ENCODE measurements at places on chromosomes 3 and 15. TPM values are rescaled to one million over a fixed set of nuclear protein-coding genes. Genes with fewer than 3 reads are reported as not detected.

- DNase-seq, result no peak
- no peaks in the 10 kb centered on the region for H3K27me3 ChIP-seq
- H3K27ac ChIP-seq, result no peak overlapping the region
Measured at GRCh38 chr3:105385819-105386508, 19.3 kb downstream of the ALCAM start.

DNA sequence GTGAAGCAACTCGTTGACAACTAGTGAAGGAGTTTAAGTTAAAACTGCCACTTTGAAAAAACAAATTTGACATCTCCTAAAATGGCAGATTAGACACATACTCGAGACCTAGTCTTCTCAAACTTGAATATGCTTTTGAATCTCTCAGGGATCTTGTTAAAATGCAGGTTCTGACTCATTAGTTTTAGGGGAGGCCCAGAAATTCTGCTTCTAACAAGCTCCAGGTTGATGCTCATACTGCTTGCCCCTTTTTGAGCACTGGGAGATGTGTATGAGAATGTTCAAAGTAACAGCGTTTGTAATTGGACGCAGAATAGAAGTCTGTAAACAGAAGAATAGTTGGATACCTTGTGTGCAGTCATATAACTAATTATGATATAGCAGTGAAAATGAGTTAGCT lies 1.6 kb downstream of the C3orf38 start:
- no peak overlapping the region for H3K27ac ChIP-seq
- DNase-seq, result no peak
- H3K36me3 ChIP-seq, result no peaks in the 10 kb centered on the region
- H3K4me1 ChIP-seq, result peaks cover 10% of the 10 kb centered on the region

GRCh38 chr15:75178938-75179745 lies 22.5 kb upstream of the C15orf39 start:
- no peak overlapping the region for H3K4me3 ChIP-seq
- H3K27me3 ChIP-seq, result no peaks in the 10 kb centered on the region
- DNase-seq, result no peak
- peak overlapping the region; percentile 58 for H3K27ac ChIP-seq

DNA sequence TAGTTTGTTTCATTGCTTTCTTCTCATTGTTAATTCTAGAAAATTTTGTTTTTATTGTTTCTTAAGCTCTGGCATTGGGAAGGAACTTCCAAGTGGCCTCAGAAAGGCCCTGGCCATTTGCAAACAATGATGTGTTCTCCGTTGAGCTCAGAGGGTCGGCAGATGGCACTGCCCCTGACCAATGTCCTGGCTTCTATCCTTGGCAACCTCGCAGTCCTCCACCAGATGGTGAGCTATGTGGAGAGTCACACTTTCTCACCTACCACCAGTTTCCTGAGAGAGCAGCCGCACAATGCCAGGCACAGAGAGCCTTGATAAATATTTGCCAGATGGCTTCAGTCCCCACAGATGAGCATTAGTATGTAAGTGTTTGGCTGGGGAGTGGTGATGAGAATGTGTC lies 343.7 kb downstream of the EPHB1 start:
- no peak overlapping the region for H3K27ac ChIP-seq
- no peak for DNase-seq
- no peaks in the 10 kb centered on the region for H3K36me3 ChIP-seq
- no peak overlapping the region for H3K4me3 ChIP-seq
- H3K4me1 ChIP-seq, result no peaks in the 10 kb centered on the region

DNA sequence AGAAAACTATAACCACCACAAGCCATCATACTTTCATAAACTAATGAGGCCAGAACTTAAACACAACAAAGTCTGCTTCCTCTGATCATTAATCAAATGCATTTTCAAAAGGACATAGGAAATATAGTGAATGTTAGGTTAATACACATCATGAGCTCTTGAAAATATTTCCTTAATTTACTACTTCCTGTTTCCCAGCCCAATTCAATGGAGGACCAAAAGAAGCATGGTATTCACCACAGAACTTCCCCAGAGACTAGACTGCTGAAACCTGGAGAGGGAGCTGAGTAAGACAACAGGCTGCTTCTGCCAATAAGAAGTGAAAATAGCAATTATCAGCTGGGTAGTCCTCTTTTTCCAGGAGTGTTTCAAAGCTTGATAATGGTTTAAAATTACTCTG lies 250.3 kb downstream of the ULK4 start:
- H3K4me3 ChIP-seq, result no peak overlapping the region
- no peaks in the 10 kb centered on the region for H3K36me3 ChIP-seq

DNA sequence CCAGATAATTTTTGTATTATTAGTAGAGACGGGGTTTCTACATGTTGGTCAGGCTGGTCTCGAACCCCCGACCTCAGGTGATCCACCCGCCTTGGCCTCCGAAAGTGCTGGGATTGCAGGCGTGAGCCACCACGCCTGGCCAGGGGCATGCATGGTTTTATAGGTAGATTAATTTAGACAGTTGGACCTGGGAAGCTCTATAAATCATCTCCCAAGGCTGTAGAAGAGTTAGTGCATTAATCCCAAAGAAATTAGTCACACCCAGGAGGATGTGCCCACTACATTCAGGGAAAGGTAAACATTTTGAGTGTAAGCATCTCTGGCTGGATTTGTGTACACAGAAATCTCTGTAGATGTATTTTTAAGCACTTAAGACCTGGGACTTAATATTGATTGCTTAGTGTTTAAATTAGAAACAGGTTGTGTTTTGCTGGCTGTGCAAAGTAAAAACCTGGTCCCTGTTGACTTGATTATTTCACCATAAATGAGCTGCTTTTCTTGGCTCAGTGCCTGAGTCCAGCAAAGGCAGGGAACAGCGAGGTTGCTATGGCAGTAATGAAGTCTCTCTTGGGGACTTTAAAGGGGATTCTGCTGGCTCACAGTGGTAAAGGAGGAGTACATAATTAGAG lies 19.2 kb downstream of the EXOSC7 start:
- H3K36me3 ChIP-seq, result no peaks in the 10 kb centered on the region
- H3K27ac ChIP-seq, result peak overlapping the region; percentile 37
- H3K4me3 ChIP-seq, result no peak overlapping the region

GRCh38 chr15:100560323-100560722 lies 31.6 kb upstream of the CERS3 start:
- H3K4me3 ChIP-seq, result no peak overlapping the region
- H3K4me1 ChIP-seq, result no peaks in the 10 kb centered on the region
- H3K27ac ChIP-seq, result no peak overlapping the region
- no peaks in the 10 kb centered on the region for H3K27me3 ChIP-seq

GRCh38 chr3:149658744-149659497 lies 1.1 kb upstream of the WWTR1 start:
- DNase-seq, result peak; percentile 59
- no peaks in the 10 kb centered on the region for H3K27me3 ChIP-seq
- H3K4me1 ChIP-seq, result no peaks in the 10 kb centered on the region

DNA sequence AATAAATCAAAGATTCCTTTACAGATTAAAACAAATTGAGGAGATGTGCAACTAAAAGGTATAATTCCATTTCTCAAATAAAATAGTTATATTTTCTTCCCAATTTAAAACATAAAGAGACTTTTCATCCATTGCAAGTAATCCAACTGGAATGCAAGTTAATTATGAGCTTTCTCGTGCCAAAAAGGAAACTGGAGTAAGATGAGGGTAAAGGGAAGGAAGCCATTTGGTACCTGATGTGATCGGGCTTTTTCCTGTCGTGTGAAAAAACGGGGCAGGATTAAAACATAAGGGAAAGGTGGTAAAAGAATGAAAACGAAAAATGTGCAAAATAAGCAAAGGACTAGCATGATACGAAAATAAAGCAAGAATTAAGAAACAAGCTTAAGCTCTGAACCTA lies 41.8 kb upstream of the XXYLT1 start:
- no peaks in the 10 kb centered on the region for H3K4me1 ChIP-seq
- H3K4me3 ChIP-seq, result no peak overlapping the region
- H3K27ac ChIP-seq, result no peak overlapping the region
- no peaks in the 10 kb centered on the region for H3K27me3 ChIP-seq

DNA sequence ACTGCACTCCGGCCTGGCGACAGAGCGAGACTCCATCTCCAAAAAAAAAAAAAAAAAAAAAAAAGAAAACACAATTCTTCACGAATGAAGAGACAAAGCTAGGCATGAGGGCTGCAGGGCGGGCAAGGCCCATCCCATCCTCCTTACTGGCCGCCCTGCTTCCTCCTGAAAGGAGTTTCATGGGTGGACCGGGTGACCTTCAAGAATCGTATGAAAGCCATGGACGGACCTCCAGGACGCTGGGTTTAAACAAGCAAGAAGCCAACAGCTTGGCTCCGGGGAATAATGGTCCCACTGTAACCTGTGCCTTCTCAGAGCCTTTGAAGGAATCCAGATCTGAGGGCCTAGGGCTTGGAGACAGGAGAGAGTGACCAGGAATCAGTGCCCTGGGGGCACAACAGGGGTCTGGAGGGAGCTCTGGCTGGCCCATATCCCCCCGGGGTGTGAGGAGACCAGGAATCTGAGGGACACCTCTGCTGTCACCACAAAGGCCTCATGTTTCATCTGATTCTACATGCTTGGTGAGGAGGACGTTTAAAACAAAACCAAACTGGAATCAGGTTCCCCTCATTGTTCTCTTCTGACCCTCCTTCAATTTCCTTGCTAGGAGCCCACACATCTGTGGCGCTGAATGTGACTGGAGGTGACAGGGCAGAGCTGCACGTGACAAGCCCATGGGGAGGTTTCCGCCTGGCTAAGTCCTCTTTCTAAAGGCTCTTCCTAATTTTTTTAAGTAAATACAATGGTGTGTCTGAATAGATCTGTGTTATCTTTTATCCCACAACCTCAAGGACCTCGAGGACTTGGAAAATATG lies 46.1 kb downstream of the WHAMM start:
- no peak overlapping the region for H3K27ac ChIP-seq
- H3K36me3 ChIP-seq, result peaks cover 35% of the 10 kb centered on the region
- peaks cover 7% of the 10 kb centered on the region for H3K4me1 ChIP-seq
- no peak overlapping the region for H3K4me3 ChIP-seq
- peak; percentile 4 for DNase-seq
- no peaks in the 10 kb centered on the region for H3K27me3 ChIP-seq

DNA sequence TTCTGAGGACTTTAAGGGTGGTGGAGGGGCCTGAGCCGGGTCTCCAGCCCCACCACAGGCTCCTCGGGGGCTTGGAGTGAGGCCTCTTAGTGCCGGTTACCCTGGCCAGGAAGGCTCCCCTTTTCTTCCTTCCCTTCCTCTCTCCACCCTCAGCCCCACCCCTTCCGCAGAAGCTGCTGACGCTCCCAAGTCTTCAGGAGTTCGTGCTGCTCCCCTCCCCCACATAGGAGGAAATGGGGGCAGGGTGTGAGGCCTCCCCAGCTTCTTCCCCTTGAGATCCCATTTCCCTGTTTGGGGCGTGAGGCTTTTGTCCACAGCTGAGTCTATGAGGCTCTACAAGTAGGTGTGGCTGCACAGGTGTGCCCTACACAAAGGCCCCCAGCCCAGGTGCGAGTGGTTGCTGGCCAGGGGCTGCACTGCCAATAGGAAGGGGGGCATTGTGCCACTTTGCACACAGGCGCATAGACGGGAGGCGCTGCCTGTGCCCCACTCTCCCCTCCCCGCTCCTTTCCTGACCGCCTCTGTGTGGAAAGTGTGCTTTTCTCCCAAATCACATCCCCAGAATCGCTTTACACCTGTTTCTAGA lies 915 bp upstream of the CALML4 start:
- no peaks in the 10 kb centered on the region for H3K27me3 ChIP-seq
- H3K36me3 ChIP-seq, result no peaks in the 10 kb centered on the region
- H3K4me3 ChIP-seq, result no peak overlapping the region

- no peaks in the 10 kb centered on the region for H3K27me3 ChIP-seq
- no peak overlapping the region for H3K27ac ChIP-seq
- peaks cover 6% of the 10 kb centered on the region for H3K4me1 ChIP-seq
- no peaks in the 10 kb centered on the region for H3K36me3 ChIP-seq
- DNase-seq, result peak; percentile 69
Measured at GRCh38 chr3:184341925-184342324, 4.5 kb downstream of the FAM131A start.

DNA sequence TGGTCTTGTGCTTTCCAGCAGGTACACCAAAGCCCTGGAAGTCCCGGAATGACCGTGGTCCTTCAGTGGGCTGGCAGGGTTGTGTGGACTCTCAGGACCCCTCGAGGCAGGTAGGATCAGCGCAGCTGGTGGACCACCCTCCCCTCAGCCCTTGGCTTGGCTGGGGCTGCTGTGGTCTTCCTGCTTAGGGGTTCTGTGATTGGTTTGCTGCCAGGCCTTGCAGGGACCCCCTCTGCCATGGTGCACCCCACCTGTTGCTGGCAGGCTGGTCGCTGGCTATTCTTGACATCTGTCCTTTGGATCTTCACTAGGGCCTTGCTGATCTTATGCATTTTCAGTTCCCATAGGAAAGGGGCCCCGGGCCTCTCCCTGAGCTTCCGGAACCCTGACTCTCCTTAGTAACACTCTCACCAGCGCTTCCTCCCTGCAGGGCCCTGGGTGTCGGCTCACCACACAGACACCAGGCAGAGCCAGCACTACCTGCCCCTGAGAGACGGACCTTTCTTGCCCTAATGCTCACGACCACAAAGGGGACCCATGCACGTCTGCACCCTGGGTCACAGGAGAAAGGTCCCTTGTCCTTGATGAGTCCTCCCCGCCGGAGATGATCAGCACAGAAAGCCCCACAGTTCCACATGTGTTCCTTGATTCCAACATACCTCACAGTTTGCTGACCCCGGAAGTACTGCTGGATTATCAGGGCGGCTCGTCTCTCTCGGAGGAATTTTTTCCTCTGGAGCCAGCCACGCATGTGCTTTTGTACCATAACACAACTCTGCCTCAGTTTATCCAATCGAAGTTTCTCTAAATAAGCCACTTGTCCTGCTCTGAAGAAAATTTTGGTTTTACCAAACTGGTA lies 51.7 kb downstream of the MYO5C start:
- no peaks in the 10 kb centered on the region for H3K27me3 ChIP-seq
- no peak overlapping the region for H3K4me3 ChIP-seq
- peaks cover 82% of the 10 kb centered on the region for H3K36me3 ChIP-seq
- DNase-seq, result no peak

DNA sequence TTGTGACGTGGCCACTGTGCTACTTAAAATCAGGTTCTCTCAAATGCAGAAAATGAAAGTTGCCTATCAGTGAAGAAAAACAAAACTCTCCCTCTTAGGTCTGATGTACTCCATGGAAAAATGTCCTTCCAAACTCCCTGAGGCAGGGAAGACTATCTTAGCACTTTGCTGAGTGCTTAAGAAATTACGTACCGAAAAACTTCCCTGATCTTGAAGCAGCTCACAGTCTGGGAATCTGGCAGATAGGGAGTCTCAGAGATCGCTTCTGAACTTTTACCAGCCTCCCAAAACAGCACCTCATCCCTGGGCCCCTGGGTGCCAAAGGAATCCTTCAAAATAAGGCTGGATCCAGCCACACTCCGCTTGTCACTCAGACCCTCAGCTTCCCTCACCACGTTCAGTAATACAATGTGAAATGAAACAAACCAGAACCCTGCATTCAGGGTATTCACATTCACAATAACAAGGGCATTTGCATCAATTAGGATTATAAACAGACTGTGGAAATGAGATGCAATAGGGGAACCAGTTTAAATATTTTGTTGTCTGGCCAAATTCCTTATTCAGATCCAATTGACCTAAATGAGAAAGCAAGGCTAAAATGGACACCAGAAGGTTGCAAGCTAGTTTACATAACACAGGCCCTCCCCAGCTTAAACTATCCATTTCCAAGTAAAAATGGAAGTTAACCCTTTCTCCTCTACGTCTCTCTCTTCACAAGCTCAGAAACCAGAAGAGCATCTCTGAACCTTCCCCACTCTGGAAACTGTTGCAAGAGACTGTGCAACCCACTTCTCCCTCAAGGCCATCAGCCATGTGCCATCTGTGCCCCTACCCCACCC lies 20.9 kb downstream of the OSBPL10 start:
- H3K36me3 ChIP-seq, result no peaks in the 10 kb centered on the region
- H3K4me3 ChIP-seq, result no peak overlapping the region
- no peaks in the 10 kb centered on the region for H3K27me3 ChIP-seq
- H3K4me1 ChIP-seq, result no peaks in the 10 kb centered on the region

CNTN4 gene
- 5.5 TPM for total RNA-seq

NR2E3 gene
- total RNA-seq, result not detected

THAP10 gene
- total RNA-seq, result 0.69 TPM

C2CD4B gene
- total RNA-seq, result 26.4 TPM

TTC23 gene
- total RNA-seq, result 8.0 TPM

KLF15 gene
- total RNA-seq, result 15.2 TPM

CELSR3 gene
- 0.51 TPM for total RNA-seq

EPHB1 gene
- 0.55 TPM for total RNA-seq
